ENCODE measurements at places on chromosomes 2 and 18.

GRCh38 chr18:6741232-6741663 is 11.7 kb downstream of the ARHGAP28 start:
- DNase-seq, result no peak

DNA sequence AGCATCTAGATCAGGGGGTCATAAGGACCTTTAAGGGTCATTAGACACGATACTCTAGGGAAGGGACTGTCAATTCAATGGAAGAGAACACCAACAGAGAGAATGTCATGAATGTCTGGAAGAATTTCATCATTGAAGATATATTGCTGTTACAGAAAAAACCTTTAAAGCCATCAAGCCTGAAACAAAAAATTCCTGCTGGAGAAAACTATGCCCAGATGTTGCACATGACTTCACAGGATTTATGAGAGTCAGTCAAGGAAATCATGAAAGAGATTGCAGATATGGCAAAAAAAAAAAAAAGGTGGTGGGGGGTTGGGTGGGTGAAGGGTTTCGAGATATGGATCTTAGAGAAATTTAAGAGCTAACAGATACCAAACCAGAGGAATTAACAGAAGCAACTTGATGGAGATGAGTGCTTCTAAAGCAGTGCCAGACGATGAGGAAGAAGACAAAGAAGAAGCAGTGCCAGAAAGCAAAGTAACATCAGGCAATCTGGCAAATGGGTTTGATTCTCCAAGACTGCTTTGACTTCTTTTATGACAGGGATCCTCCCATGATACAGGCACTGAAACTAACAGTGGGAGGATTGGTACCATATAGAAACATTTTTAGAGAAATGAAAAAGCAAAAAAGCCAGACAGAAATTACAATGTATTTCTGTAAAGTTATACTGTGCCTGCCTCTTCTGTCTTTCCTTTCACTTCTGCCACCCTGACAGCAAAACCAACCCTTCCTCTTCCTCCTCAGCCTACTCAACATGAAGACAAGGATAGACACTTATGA is 28.5 kb downstream of the MAP4K3 start:
- no peak for DNase-seq

- DNase-seq, result no peak
Measured at GRCh38 chr2:75431763-75432162, 129.0 kb downstream of the EVA1A start.

GRCh38 chr2:111068435-111069058 is 52.2 kb upstream of the BCL2L11 start:
- DNase-seq, result no peak

GRCh38 chr2:220275454-220275853 is 648.0 kb downstream of the SLC4A3 start:
- no peak for DNase-seq

GRCh38 chr2:172962082-172962481 is 113.6 kb upstream of the MAP3K20 start:
- DNase-seq, result no peak

DNA sequence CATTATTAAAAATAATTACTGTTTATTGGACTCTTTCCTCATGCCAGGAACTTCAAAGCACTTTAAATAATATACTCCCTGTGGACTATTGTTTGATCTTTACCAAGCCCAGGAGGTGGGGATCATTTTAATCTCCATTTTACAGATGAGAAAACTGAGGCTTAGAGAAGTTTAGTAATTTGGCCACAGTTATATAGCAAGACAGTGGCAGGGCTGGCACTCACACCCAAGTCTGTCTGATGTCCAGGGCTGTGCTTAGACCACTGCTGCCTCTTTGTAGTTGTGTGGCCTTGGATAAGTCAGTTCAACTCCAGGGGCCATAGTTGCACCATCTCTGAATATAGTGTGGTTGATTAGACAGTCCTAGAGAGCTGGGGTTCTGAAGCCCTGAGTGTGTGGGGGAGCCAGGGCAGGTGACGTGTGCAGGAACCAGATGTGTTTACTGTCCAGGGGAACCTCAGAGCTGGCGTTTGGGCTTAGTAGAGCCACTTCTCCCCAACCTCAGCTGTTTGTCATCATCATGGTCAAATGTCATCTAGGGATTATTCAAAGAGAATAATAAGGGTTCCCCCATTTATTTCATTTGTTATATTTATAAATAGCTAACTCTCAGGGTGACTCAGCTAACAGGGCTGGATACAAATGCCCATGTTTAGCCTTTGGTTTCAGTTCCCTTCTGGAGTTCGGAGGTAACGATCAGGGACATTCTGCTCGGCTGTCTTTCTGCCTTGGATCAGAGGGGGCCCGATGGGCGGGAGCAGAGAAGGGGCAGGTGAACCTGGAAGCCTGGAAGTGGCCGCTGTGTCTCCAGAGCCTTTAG is 68.0 kb downstream of the BOLA3 start:
- no peak for DNase-seq

- DNase-seq, result no peak
Measured at GRCh38 chr2:159933727-159934049, 128.7 kb downstream of the PLA2R1 start.

- no peak for DNase-seq
Measured at GRCh38 chr2:61647044-61647443, 108.9 kb upstream of the XPO1 start.

GRCh38 chr2:27735263-27735904 is 36.1 kb upstream of the MRPL33 start:
- DNase-seq, result no peak

DNA sequence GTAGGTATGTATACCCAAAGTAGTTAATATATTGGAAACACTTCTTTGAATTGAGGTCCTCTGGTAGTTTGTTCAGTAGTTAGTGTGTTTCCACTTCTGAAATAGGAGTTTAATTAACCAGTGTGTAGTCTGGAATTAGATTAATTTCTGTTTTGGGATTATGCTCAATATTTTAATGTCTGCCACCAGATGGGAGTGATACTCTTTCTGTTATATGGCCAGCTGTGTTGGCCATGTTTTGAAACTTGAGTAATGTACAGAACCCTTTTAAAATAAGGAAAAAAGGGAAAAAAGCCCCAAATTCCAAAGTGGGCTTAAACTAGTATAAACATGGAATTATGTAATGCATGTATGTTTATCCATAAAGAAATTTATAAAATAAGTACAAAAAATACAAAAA is 147.7 kb downstream of the CTNNA2 start:
- no peak for DNase-seq

GRCh38 chr2:131413148-131413747 is 49.3 kb upstream of the RAB6D start:
- DNase-seq, result no peak

Measured in stimulated activated CD8-positive, alpha-beta memory T cell treated with anti-CD3 and anti-CD28 coated beads, Interleukin-15, amount 100 ng/mL, for 24 hours (primary cell).